ENCODE measurements at places on chromosomes 3 and 15.

DNA sequence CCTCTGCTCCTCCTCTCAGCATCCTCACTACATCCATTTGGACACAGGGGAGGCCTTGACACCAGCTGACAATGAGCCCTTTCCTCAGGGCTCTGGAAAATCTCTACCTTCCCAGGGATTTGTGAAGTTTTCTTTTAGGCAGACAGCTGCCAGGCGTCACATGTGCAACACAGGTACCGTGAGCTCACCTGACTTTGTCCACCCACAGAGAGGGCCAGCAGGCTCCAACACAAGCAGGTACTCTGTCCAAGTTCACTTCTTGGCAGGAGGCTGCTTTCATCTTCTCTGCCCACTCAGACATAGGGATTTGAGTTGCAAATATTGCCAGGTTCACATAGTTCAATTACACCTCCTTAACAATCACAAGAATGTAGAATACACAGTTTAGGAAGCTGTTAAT, 15.3 kb upstream of the MINAR1 start:
- DNase-seq, result no peak

DNA sequence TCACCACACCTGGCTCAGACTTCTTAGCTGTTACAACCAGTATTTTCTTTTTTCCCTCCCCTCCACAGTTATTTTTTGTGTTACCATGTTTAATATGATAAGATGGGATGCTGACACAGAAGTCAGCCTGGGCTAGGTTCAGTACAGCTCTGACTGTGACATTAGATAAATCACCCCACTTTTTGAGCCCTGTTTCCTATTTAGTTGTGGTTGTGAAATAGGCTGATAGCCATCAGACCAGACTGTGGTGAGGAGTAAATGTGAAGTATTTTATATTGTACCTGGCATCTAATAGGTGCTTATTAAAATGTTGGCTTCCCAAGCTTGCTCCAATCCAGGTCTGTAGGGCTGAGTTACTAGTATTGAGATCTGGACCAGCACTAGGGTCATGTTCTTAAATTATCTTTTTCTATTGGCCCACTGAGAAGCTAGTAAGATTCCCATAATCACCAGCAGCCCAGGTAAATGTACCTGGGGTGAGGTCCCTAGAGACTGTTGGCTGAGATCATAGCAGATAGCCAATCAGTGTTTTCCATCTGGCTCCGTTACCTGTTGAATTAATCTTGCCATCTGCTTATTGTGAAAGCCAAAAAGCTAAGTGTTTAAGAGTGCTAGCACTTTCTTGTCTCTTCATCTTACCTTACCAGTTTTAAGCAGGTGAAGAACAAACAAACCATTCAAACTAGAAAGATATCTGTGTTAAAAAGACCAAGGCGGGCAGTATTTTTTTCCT, 61.0 kb downstream of the CCK start:
- DNase-seq, result no peak

GRCh38 chr3:27090275-27091041, 278.7 kb downstream of the NEK10 start:
- DNase-seq, result no peak

- DNase-seq, result no peak
These were observed 297.7 kb downstream of the LRTM1 start for GRCh38 chr3:54630101-54630623.

Data from T-helper 2 cell treated with Interferon-gamma antibody and Interleukin-4, amounts not matched to agents 5 μg/mL and 100 μg/mL, for 36 hours (primary cell).